ENCODE measurements at places on chromosomes 16 and 17.

DNA sequence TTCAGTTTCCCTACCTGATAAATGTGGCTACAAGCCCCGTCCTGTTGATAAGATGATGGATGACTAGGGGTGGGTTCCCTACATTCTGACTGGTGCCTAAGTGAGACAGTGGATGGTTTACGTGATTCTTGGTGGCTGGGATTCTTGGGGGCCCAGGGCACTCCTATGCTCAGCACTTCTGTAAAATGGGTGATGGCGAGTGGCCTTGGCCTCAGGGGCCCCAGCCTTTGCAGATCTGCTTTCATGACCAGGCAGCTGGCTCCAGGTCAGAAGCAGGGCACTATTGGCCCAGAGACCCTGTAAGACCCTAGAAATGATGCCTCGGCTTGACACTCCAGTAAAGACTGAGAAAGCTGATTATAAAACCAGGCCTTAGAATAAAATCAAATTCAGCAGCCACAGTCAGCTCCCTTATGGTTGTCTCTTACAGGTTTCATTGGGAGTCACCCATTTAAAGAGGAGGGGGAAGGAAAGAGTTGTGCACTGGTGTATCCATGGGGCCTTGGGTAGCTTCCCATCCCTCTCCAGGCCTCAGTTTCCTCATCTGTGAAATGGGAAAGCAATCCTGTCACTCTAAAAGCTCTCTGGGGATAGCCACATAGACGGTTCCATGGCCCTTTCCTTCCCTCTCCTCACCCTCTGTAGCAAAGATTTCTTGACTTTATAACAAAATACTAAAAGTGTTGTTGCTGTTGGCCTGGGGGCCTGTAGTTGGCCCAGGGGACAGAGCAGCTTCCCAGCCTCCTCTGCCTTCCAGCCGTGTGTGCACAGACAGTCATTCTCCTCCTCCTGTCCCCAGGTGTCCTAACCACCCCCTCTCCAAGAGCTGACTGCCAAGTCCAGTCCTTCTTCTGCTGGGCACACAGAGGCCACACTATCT, 1.2 kb downstream of the SNX20 start:
- no peak for DNase-seq

- no peak for DNase-seq
Observed at GRCh38 chr16:74577882-74578366, 29.0 kb downstream of the GLG1 start.

GRCh38 chr17:70956726-70957125, 787.4 kb downstream of the KCNJ2 start:
- no peak for DNase-seq

DNA sequence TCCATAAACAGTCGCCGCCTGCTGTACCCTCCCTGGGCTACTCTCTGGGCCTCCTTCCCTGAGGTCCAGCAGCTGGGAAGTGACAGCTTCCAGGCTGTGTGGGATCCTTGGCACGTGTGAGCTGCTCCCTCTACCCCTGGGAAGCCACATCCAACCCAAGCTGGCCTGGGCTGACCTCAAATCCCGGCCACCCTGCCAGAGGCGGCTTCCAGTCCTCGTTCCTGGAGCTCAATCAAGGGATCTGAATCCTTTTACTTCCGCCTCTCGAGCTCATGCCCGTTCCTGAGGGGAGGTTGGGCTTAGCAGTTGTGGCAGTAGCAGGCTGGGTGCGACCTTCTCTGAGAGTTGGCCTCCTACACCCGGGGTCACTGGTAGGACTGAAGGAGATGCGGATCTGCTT, 82.5 kb downstream of the NETO2 start:
- DNase-seq: no peak

DNA sequence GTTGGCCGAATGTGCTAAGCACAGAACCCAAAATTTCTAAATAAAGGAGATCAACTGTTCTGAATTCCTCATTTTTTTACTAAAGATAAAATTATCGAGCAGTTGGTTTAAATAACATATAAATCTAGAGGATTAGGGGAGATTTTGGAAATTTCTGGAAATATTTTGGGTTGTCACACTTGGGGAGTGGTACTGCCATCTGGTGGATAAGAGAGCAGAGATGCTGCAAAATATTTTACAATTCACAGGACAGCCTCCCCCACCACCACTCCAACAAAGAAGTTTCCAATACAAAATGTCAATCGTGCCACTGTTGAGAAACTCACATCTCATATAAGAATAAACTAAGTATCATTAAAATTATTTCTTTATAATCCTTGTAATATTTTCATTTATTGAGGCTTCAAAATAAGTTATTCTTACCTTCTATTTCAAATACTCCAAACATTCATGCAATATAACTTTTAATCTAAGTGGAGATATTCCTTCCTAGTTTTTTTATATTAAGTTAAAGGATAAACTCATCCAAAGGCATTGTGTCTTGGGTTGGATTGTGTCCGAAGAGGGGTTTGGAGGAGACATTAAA, 17.0 kb upstream of the ABCA8 start:
- DNase-seq: no peak
